Eye (tissue), 1 donor: ENCODE measurements at places on chromosomes 5 and 9.

DNA sequence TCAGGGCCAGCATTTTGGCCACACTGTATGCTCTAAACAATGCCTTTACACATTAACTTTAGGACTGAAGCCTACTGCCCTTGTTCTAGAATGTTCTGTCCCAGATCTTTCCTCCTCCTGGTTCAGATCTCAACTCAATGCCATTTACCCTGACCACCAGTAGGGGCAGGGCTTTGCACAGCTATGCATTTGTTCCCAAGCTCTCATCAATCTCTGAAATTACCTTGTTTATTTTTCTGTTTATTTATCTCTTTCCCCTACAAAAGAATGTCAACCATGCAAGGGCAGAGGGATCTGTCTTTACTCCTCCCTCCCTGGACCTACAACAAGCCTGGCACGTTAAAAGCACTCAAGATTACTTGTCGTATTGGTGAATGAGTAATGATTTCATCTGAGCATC, 612.9 kb downstream of the BNC2 start:
- no peak for DNase-seq

DNA sequence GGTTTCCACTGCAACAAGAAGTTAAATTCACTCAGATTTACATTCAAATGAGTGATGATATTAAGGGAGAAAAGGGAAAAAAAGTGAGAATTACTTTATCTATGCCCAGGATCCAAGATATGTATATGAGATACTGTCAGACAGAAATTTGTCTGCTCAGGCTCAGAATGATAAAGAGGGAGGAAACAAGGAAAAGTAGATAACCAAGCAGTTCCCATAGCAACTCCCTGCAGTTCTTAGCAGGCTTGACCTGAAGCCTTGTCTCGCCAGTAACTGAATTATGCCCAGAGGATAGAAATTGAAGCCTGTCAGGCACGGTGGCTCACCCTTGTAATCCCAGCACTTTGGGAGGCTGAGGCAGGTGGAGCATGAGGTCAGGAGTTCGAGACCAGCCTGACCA, 304.4 kb downstream of the TLE1 start:
- no peak for DNase-seq

- DNase-seq = no peak
Observed at GRCh38 chr5:21910731-21911130, 942.4 kb downstream of the CDH12 start.

- peak; percentile 16 for DNase-seq
Observed at GRCh38 chr9:20606652-20607051, 15.6 kb downstream of the MLLT3 start.

- DNase-seq = no peak
Observed at GRCh38 chr9:114385397-114386181, 2.2 kb downstream of the AKNA start.

GRCh38 chr5:154884424-154884823, 26.0 kb downstream of the CNOT8 start:
- DNase-seq = no peak

- no peak for DNase-seq
Observed at GRCh38 chr5:66864240-66864884, 268.2 kb downstream of the MAST4 start.

- DNase-seq = no peak
Observed at GRCh38 chr9:135221951-135222631, 134.6 kb downstream of the OLFM1 start.

GRCh38 chr9:14170973-14171596, 142.9 kb downstream of the NFIB start:
- no peak for DNase-seq

DNA sequence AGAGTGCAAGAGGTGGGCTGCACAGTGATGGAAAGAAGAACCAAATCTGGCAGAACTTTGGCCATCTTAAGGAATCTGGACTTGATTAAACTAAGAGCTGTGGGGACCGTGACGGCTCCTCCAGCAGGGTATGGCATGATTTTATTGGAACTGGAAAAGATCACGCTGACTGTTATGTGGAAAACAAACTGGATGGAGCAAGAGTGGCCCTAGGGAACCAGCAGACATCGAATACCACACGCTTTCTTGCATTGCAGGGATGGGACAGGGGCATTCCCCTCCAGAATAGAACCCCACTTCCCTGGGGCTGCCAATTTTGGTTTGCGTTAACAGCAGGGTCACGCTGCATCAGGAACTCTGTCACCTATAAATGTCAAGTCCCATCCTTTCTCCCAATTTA, 38.8 kb downstream of the INSYN2B start:
- DNase-seq = no peak

- no peak for DNase-seq
Observed at GRCh38 chr5:42745426-42745825, 11.2 kb upstream of the CCDC152 start.

GRCh38 chr9:134419000-134419683, 92.9 kb downstream of the RXRA start:
- no peak for DNase-seq

- DNase-seq = no peak
Observed at GRCh38 chr5:35143841-35144240, 86.4 kb downstream of the PRLR start.

GRCh38 chr5:93705896-93706295, 35.5 kb downstream of the POU5F2 start:
- DNase-seq = no peak

DNA sequence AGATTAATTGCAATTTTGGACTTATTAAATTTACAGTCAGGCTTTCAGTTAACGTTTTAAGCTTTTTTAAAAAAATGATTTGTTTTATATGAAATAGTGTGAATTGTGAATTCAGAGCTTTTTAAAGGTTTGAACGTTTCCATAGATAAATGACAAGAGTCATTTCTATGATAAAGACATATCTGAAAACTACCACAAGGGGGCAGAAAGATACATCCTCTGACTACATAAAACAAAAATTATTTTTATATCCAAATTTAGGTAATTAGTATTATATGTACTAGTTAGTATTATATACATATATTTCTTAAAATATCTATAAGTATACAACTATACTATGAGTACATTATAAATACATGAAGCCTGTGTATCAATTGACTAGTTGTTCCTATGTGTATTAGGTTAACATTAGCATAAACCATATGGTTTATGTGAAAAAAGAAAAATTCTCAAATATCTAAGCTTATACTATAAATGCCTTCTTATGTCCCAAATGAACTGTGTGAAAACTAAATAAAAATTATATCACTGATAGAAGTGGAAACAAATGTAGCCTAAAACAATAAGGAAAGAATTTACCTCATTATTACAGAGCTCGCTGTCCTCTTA, 155.2 kb downstream of the MEF2C start:
- peak; percentile 66 for DNase-seq

DNA sequence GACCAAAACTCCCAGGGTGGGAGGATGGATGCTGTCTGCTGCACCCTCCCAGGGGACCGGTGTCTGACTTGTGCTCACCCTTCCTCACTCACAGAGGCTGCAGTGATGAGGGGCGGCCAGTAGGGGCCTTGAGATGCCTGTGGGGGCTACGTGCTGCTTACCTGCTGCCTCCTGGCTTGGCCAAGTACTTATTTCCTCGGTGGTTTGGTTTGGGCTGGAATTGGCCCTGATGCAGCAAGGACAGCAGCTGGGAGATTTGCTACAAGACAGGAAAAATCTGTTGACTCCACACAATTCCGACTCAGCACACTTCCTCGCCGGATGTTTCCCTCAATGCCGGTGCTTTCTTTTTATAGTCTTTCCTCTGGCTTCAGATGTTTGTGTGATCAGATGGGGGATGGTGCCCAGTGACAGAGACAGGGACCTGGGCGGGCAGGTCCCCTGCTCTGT, 6.6 kb downstream of the PCDH12 start:
- peak; percentile 42 for DNase-seq

DNA sequence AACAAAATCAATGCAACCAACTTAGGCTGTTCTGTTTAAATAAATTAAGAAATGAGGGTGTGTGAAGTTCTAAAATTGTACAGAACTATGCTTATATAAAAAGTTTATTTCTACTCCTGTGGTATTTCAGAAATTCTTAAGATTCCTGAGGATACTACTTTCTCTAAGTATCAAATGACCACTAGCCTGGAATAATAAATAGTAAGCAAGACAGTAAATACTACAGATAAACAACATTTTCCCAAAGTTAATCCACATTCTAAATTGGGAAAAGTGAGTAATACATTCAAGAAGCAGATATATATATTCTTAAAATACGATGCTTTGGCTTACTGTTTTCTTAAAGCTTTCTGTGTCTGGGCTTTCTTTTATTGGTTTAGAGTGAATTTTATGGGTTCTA, 29.5 kb downstream of the CCNH start:
- DNase-seq = no peak

DNA sequence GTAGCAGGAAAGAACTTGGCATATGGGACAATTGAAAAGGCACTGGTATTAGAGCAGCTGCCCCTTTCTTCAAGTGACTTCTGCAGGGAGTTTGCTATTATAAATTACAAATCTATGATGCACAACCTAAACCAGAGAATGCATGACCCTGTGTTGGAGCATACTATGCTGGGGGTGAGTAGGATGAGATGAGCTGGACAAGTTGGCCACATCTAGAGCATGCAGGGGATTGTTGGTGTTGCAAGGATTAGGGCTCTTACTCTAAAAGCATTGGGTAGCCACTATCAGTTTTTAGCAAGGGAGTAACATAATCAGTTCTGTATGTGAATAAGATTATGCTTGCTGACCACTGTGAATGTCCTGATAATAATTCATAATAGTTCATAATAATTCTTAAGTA, 186.7 kb downstream of the KIAA0825 start:
- no peak for DNase-seq

- peak; percentile 84 for DNase-seq
Observed at GRCh38 chr5:63401436-63402046, 560.7 kb downstream of the HTR1A start.

DNA sequence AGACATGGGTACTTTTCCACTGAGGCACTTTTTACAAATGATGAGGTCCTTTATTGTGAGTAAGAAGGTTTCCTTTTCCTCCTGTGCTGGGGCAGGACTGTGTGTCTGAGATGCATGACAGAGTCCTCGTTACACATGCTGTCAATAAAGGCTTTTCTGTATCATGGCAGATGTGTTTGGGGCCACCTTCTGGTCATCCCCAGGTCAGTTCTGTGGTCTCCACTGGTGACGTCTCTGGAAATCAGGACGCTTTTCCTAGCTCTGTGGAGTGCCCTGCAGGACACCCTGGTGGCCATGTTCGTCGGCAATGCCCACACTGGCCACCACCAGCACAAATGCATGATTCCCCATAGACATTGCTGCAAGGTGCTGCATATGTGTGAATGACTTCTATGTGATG, 2.8 kb downstream of the CMBL start:
- DNase-seq = no peak

GRCh38 chr5:12615141-12615820, 711.0 kb upstream of the CTNND2 start:
- no peak for DNase-seq

GRCh38 chr5:2914022-2914661, 162.7 kb upstream of the IRX2 start:
- DNase-seq = no peak
